ENCODE measurements at places on chromosomes 13 and 19.

GRCh38 chr13:102648046-102648445 lies 46.8 kb downstream of the METTL21C start:
- DNase-seq = no peak

DNA sequence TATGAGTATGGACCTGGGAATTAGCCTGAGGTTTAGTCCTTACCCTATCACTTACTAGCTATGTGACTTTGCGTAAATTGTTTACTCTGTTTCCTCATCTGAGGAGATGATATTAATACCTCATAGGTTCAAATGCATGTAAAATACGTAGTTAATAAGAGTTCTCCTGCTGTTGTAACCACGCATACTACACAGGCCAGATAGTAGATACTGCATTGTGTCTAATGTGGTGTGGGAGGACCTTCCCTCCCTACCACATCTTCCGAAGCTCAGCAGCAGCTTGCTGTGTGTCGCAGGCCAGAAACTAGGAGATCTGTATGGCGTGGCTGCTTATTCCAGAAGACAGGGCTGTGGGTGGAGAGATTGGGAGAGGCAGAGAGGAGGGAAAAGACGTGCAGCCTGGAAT lies 23.0 kb downstream of the GTF2F2 start:
- DNase-seq = no peak

GRCh38 chr19:8017808-8018207 lies 12.4 kb upstream of the ELAVL1 start:
- no peak for DNase-seq

- peak; percentile 97 for DNase-seq
Measured at GRCh38 chr19:37719111-37719926, at the start of gene ZNF607. Gene ZNF607 (minus strand): TSS chr19:37719761. CDS start chr19:37711618, 8,143 bp downstream.

DNA sequence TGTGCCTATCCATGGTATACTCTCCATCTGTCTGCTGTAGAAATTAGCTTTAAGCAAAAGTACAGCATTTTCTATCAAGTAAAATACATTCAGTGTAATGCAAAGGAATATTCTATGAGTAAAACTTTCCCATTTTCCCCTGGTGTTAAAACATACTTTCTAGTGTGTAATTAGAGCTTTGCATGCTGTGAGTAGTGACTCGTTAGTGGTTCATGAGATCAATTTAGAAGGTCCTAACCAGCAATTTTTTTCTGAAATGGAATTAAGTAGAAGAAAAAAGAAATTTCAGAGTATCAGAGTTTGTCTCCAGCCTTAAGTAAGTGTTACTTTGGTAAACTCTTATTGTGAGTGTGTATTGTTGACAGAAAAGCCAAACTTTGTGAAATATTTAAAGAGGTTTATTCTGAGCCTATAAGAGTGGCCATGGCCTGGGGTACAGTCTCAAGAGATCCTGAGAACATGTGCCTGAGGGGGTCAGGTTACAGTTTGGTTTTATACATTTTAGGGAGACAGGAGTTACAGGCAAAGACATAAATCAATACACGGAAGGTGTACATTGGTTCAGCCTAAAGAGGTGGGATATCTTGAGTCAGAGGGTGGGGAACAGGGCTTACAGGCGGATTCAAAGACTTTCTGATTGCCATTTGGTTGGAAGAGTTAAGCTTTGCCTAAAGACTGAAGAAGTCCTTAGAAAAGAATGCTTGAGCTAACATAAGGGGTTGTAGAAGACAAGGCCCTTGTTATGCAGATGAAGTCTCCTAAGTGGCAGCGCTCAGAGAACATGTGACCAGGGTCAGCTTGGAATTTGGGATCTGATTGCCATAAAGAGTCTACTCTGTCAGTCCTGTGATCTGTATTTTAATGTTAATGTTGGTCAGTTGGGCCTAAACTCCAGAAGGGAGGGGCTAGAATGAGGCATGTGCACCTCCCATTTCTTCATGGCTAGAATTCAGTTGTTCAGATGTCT lies 25.5 kb downstream of the FAM187B start:
- DNase-seq = no peak

- DNase-seq = no peak
Measured at GRCh38 chr13:25110956-25111584, 15.1 kb downstream of the PABPC3 start.

DNA sequence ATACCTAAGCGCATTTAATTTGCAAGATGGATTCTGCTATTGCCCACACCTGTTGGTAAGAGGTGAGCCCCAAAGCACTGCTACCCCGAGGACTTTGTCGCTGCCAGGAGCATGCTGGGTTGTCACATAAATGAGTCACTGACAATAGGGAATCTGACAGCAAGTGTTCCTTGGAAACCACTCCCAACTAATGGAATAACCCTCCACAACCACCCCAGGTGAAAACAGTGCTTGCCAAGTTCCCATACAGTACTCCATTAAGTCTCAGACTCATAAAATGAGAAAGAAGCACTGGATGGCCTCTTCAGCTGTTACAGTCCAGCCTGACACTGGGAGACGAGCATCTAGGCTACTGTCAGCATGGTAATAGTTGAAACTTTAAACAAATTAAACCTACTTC lies 108.6 kb downstream of the EFNB2 start:
- DNase-seq = no peak

- DNase-seq = peak; percentile 67
Measured at GRCh38 chr19:4097501-4097900, 26.4 kb downstream of the MAP2K2 start.

DNA sequence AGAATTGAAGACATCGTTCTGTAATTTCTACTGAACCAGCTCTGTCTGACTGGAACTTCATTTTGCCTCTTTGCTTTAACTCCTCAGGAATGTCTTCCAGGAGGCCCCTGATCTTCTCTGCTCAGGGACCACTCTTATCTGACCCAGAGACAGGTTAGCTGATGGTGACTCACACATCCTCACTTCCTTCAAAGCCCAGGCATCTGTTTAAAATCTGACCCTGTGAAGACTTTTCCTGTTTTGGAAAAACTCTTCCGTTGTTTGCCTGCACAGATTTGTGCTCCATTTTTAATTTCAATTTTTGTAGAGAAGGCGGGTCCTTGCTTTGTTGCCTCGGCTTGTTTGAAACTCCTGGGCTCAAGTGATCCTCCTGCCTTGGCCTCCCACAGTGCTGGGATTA lies 1.6 kb downstream of the ARL11 start:
- no peak for DNase-seq

DNA sequence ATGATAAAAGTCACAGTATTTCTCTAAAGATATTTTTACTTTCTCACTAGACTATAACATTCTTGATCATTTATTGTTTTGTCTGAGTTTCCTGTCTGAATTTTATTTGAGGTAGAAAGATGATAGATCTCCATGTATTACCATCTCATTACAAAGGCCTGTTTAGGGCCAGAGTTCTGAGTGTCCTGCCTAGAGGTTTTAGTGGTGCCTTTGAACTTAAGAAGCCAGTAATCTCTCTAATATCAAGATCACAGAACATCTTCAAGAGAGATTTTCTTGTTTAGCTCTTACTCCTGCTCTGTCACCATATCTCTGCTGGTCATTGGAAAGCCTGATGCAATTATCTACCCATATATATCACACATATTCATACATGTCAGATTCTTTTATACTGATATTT lies 101.5 kb downstream of the ZAR1L start:
- DNase-seq = no peak

DNA sequence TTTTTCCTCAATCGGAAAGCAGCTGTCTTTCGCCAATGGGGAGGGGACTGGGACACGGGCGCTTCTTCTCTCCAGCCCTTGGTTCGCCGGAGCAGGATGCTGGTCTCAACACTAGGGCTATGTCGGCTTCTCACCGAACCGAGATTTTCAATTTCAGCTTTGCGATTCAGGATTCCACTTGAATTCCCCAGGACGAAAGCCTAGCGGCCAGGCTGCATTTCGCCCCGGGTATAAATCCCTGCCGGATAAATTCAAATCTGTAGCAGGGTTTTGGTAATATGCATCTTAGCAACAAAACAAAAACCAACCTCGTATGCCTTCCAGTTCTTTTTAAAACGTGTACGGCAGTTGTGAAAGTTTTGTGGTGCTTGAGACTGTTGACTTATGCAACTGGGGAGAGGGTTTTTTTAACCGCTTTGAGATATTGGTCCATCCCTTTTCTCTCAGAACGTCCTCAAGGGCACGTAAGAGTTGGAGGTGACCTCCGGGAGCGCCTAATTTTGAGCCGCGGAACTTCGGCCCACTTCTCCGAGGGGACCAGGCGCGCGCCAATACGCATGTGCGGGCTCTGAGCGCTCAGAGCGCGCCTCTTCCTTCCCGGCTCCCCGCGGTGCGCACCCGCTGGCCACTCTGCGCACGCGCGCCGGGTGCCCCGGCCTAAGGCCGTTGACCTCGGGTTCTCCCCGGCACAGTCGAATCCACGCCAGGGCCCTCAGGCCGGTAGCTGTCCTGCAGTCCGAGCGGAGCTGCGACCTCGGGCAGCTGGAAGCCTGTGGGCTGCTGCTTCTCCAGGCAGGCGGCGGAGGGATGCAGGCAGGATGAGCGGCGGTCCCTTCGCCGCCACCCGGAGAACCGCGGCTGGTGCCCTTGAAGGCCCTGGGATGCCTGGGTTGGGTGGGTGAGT lies 7.6 kb downstream of the POU4F1 start:
- DNase-seq = no peak

DNA sequence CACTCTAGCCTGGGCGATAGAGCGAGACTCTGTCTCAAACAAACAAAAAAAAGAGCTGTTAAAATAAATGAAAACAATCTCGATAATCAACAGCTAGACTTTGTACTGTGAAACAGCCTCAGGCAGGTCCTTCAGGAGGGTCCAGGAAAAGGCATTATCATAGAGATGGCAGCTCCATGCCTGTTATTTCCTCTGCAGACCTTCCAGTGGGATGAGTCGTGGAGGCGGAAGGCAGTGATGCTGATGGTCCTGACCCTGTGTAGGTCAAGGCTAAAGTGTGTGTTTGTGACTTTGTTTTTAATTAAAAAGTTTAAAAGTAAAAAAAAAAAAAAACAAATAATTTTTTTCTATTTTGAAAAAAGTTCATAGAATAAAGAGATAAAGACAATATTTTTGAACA lies 117.4 kb downstream of the TNFRSF19 start:
- no peak for DNase-seq

- DNase-seq = peak; percentile 17
Measured at GRCh38 chr19:11018179-11018578, 57.3 kb downstream of the SMARCA4 start.

GRCh38 chr13:110524541-110525257 lies 36.8 kb downstream of the RAB20 start:
- DNase-seq = peak; percentile 89

GRCh38 chr13:30159446-30159839 lies 147.9 kb downstream of the KATNAL1 start:
- no peak for DNase-seq

DNA sequence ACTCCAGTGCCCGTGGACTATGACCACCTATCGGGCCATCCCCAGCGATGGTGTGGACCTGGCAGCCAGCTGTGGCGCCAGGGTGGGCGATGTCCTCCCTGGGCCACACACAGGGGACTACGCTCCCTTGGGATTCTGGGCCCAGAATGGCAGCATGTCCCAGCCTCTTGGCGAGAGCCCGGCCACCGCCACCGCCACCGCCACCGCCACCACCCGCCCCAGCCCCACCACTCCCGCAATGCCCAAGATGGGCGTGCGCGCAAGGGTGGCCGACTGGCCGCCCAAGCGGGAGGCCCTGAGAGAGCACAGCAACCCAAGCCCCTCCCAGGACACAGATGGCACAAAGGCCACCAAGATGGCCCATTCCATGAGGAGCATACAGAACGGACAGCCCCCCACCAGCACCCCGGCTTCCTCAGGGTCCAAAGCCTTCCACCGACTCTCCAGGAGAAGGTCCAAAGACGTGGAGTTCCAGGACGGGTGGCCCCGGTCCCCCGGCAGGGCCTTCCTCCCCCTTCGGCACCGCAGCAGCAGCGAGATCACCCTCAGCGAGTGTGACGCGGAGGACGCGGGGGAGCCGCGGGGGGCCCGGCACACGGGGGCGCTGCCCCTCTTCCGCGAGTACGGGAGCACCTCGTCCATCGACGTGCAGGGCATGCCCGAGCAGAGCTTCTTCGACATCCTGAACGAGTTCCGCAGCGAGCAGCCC lies 142.3 kb downstream of the DPF1 start:
- peak; percentile 61 for DNase-seq

GRCh38 chr13:79776531-79777295 lies 295.8 kb downstream of the NDFIP2 start:
- DNase-seq = no peak

GRCh38 chr19:44447916-44448674 lies at the start of gene ZNF229:
Gene ZNF229 (minus strand): TSS chr19:44448472. CDS start chr19:44442847, 5,625 bp downstream.
- peak; percentile 94 for DNase-seq

DNA sequence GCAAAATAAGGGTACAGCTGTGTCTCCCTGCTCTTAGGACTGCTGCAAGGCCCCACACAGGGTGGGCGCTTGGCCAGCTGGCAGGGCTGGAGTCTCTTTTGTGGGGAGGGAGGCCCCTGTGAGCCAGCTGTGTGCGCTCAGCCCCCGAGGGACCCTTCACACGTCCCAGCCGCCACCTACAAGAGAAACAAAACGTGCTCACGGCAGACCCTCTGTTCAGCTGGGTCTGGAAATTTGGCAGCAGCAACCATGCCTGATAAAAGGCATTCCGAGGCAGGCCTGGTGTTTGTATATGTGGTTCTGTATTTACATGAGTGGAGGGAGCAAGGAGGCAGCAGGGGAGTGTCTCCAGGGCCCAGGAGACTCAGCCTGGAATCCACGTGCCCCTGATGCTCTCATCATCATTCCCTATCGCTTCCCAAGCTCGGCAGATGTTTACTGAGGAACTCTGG lies 49.7 kb downstream of the CRTC1 start:
- DNase-seq = peak; percentile 81

- DNase-seq = no peak
Measured at GRCh38 chr13:45575146-45575829, 40.3 kb downstream of the ERICH6B start.

DNA sequence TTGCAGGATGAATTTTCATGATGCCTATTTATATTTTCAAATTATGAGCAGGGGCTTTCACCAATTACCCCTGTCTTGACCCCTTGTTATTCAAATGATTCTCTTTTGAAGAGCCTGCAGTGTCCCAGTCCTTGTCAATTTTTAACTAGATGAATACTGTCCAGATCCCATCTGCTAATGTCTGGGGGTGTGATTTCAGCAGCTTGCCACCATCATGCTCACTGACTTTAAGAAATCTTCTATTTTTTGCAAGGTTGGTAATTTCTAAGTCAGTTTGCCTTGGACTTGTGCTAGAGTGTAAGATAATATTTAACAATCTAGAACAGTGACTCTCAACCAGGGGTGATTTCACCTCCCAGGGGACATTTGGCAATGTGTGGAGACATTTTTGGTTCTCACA lies 106.0 kb downstream of the CACNA1A start:
- no peak for DNase-seq

DNA sequence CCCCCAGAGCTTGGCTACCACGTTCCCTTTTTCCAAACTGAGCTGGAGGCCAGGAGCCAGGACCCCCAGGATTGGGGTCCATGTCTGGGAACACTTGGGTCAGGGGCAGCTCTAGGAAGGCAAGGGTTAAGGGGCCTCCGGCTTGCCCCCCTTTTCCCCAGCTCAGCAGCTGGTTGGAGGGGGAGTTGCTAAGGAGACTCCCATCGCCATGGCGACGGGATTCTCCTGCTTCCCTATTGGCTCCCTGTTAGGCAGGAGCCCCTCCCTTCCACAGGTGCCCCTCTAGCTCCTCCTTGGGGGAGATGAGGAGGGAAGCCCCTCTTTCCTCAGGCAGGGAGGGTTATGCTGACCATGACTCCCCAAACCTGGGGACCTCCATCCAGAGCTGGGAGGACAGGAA lies 33.9 kb downstream of the PDE4A start:
- DNase-seq = no peak
